ENCODE measurements at places on chromosomes 13 and 19.
A peak's percentile ranks its signal among the peaks of the same experiment; 100 is the strongest.

GRCh38 chr19:2645826-2646225 lies 56.7 kb downstream of the GNG7 start:
- no peak for DNase-seq

- no peak for DNase-seq
These were observed 304.8 kb downstream of the KLF12 start for GRCh38 chr13:73829416-73829815.

GRCh38 chr13:109646423-109646822 lies 140.0 kb downstream of the IRS2 start:
- no peak for DNase-seq

GRCh38 chr13:49368688-49369087 lies 75.2 kb downstream of the CAB39L start:
- DNase-seq, result no peak

DNA sequence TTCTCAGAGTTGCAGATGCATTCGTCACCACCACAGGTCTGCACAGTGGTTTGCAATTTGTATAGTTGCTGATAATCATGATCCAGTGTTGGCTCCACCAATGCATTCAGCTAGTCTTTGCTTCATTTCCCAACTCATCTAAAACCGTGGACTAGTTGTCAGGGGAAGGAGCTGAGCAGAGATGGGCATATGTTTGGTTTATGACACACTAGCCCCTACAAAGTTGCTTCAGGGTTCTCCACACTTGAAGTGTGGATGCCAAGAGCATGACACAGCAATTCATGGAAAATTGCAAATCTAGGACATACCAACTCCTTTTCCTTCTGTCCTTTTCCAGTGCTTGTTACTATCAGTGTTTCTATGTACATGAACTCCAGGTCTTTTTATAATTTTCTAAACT lies 168.0 kb downstream of the TNFSF13B start:
- no peak for DNase-seq

GRCh38 chr13:52737451-52737850 lies 2.2 kb downstream of the CNMD start:
- DNase-seq, result no peak

DNA sequence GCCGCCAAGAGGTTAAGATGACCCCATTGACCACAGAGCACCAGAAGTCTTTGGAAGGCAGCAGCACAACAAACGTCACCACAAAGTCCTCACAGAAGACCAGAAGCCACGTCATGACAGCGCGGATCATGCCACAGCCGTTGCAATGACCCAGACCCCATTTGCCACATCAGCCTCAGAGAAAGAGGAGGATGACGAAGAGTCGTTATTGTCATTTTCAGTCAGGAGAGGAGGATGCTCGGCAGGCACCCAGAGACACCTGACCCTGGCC lies 29.6 kb upstream of the CD33 start:
- DNase-seq, result no peak

DNA sequence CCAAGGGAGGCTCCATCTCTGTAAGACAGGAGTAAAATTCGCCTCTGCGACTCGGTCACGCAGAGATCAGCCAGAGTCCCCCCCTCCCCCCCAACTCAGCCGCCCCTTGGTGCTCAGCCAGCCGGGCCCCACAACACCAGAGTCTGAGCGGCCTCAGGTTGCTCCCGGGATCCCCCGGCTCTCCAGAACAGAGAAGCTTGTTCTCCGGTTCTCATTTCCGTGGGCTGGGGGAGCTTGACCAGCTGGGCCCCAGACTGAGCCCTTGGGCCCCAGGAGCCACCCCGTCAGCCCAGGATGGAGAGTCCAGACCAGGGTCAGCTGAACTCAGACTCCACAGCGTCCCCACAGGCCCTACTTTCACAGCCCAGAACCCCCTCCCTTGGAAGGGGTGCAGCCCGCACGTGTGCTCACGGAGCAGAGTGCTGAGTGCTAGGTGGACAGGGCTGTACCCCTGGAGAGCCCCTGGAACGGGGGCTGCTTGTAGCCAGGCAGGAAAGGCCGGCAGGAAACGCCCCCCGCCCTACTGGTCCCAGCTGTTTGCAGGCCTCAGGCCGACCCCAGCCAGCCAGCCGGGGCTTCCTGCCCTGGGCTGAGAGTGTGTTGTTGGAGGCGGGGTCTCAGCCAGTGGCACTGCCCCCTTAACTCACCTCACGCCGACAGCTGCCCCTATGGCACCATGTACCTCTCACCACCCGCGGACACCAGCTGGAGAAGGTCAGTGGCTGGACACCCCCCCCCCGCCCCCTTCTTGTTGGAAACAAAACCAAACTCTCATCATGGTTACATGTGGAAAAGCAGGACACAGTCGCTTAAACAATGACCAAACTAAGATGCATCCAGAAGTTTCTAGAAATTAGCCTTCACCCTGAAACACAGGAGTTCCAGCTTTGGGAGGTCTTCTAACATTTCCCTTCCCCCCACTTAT lies 44.4 kb downstream of the COMP start:
- DNase-seq, result no peak

- DNase-seq, result no peak
These were observed 7.1 kb downstream of the YIPF2 start for GRCh38 chr19:10921199-10921909.

DNA sequence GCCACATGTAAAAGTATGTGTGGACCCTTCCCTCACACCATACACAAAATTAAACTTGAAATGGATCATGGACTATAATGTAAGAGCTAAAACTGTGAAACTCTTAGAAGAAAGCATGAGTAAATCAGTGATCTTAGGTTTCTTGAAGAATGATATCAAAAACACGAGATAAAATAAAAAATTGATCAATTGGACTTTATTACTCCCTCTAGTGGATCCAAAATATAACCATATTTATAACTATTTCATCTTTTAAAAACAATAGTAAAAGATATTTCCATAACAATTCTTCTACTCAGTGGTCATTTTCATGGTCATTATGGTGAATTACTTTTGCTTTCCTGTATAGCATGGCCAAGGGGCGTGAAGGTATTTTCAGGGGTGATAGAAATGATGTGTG lies 174.6 kb upstream of the LSM14A start:
- no peak for DNase-seq

DNA sequence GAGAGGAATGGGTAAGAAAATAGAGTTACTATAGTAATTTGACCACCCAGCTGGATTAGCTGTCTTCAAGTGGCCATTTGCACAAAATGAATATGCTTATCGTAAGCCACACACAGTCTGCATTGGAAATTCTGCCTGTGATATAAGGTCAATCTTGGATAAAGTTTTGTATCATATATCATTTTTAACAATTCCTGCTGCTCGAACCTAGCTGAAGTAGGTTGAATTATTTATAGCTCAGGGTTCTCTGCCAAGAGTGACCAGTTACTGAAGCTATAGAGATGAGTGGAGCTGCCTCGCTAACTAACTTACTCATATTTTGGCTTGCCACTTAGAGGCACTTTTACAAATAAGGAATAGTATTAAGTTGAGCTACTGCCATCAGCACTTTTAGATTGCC lies 220.9 kb downstream of the RGCC start:
- no peak for DNase-seq

GRCh38 chr19:51660975-51661600 lies 14.5 kb upstream of the SIGLEC14 start:
- peak; percentile 34 for DNase-seq

GRCh38 chr19:45187421-45188100 lies 9.0 kb downstream of the BLOC1S3 start:
- peak; percentile 26 for DNase-seq

DNA sequence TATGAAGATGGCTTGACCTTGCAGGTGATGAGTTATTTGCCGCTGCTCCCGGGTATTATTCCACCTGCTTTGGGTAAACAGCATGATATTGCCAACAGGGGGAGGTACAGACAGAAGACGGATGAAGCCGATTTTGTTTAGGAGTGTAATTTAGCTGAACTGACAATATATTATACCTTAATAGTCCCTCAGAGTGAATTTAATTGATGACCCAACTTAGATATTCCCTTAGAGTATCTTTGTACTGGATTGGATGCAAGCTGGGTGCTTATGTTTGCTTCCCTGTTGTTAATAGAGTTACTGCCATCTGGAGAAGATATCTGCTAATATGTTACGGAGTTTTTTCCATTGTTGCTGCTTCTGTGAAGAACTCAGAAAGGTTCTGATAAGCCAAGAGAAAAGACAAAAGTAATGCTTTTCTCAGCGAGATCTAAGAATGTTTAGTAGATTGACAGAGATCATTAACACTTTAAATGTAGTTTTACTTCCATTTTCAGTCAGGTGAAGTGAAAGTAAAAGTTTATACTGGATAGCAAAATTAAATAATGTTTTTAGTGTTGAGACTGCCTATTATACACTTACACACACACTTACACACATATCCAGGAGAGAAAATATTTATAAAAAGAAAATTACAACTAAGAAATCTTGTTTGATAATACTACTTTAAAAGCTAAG lies 2220.8 kb upstream of the PCDH20 start:
- peak; percentile 70 for DNase-seq

GRCh38 chr13:50074843-50075242 lies 59.6 kb downstream of the KCNRG start:
- no peak for DNase-seq

DNA sequence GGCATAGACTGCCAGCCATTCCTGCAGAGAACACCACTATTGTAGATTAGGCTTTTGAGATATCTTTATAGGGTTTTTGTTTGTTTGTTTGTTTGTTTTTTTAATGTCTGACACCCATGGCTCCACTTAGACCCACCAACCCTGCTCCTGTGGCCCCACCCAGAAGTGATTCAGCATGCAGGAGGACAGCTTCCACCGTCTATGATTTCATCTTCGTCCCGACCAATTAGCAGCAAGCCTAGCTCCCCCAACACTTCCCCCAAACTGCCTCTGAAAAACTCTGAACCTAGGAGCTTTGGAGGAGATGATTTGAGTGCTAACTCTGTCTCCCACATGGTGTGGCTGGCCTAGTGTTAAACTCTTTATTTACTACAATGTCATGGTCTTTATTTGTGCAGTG lies 108.3 kb upstream of the RXFP2 start:
- DNase-seq, result no peak

DNA sequence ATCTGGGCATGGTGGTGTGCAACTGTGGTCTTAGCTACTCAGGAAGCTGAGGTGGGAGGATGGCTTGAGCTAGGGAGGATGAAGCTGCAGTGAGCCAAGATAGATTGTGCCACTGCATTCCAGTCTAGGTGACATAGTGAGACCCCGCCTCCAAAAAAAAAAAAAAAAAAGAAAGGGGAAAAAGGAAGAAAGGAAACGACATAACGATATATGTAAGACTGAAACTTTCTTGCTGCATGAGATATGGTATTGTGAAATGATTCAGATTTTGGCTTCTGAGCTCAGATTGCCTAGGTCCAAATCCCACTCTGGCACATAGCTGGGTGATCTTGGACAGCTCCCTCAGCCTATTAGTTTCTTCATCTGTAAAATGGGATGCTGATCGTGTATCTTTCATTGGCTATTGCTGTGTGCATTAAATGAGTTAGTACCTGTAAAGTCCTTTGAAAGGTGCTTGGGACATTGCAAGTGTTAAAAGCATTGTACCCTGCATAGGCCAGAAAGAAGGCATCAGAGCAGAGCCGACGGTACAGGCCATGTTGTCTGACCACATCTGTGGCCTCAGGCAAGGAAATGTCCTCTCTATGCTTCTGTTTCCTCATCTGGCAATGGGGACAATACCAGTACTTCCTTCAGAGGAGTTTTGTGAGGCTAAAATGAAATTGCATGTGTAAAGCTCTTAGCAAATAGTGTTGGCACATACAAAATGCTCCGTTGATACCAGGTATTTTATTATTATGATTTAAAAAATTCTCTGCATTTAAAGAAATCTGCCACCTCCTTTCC lies 32.6 kb upstream of the SLC46A3 start:
- no peak for DNase-seq

DNA sequence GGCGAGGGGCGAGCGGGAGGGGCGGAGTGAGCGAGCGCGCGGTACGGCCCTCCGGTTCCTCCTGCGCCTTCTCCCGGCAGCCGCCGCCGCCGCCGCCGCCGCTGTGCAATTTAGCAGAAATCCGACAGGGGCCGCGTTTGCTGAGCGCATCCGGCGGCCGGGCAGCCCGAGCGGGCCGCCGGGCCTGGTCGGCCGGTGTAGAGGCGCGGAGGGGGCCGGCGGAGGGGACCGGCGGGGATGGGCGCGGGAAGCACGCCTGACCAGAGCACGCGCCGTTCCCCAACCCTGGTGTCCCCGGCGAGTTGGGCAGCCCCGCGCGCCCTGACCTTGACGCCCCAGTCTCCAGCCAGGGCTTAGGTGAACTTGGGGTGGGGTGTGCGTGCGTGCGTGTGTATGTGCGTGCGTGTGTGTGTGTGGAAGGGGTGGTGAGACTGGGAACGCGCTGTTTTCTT lies 144.5 kb upstream of the ZNF536 start:
- DNase-seq, result peak; percentile 55
